ENCODE measurements at places on chromosomes 4 and X.

GRCh38 chr4:107579099-107579498, 140.9 kb downstream of the PAPSS1 start:
- no peak for DNase-seq

DNA sequence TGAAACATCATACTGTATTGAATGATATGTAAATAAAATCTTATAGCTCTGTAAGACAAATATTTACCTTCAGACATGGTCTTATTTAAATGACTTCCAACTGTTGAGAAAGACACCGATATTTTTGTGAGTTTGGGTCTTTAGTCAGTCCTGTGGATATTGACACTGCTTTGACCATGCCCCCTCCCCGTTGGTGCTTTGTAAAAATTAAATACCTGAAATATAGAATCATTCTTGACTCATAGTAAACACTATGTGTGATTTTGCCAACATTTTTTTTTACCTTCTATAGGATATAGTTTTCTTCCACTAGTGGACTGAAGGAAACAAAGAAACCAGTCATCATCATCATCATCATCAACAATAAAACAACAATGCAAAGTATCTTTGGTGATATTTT, 114.3 kb upstream of the HS3ST1 start:
- no peak for DNase-seq

DNA sequence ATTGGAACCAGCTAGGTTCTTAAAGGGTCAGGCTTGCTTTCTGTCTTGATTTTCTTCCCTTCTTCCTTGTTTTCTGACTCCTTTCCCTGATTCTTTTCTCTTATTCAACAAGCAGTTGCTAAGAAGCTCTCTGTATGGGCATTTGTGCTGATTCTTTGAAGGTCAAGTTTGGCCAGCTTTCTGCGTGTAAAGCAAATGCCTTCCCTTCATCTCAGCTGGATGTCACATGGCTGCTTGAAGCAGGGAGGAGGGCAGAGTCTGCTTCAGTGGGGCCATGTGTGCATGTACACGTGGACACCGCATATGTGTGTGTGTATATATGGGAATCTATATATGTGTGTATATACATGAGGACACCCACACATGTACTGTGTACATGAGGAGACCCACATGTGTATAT, 139.9 kb upstream of the ATP6AP2 start:
- DNase-seq: no peak

DNA sequence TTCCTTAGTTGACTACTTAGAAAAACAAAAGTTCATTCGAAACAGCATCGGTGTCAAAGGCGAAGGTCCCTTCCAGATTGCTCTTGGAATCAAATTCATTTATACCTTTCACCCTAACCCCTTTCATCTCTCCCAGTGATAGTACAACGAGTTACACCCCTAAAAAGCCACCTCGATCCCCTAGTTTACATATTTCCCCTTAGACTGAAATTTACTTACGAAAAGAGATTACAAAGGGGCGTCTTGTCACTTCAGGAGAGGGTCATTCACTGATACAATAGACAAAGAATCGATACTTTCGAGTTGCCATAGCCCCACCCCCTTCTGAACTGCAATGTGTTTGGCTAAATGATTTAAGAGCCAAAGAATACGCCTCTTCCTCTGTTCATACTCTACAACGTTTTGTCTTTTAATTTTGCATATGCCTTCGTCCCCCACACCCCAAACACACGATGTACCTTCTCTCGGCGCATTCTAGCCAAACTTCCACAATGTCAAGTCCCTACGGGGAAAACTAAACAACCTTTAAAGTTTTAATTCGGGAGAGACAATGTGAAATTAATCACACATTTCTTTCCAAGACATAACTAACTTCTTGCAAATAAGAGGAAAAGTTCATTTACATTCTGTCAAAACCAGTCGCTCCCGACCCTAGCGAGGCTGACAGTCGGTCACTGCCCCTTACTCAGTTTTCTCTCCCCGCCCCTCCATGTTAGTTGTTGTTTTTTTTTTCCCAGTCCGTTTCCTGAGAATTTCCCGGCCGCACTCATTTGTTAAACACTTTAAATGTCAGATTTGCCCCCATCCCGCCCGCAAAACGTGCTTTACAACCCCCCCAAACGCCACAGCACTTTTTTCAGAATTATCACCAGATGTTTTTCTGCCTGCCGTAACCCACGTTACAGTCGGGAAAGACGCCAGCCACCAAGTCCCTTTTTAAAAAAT, 88.6 kb downstream of the HPRT1 start:
- no peak for DNase-seq

GRCh38 chr4:174757736-174758135, 71.3 kb downstream of the GLRA3 start:
- DNase-seq: no peak
